ENCODE measurements at places on chromosomes 16 and 17.

DNA sequence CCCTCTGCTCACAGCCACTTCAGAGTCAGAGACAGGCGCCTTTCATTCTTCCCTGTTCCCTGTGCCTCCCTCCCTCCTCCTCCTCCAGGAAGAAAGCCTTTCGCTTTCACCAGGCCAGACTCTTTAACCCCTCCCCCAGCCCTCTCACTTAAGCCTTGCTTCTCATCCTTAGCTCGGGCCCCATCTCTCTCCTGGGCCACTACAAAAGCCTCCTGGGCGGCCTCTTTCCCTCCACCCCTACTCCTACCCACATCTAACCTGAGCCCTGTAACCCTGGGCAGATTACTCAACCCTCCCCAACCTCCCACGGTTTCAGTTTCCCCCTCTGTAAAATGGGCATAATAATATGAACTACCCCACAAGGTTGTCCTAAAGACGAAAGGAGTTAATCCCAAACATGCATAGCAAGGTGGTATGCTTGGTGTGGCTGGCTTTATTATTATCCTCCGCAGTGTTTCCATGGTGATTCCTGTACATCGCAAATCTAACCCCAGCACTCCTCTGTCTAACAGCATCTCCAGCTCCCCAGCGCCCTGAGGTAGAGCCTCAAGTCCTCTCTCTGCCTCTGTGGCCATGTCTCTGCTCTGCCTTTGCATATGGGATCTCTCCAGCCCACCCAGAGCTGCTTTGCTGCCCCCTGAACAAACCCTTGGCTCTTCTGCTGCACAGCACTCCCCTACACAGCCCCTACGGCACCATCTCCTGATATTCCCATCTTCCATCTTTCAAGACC lies 17.7 kb downstream of the PIMREG start:
- no peak for DNase-seq

- DNase-seq, result no peak
These were observed 31.6 kb downstream of the ARHGAP17 start for GRCh38 chr16:24983561-24983960.

DNA sequence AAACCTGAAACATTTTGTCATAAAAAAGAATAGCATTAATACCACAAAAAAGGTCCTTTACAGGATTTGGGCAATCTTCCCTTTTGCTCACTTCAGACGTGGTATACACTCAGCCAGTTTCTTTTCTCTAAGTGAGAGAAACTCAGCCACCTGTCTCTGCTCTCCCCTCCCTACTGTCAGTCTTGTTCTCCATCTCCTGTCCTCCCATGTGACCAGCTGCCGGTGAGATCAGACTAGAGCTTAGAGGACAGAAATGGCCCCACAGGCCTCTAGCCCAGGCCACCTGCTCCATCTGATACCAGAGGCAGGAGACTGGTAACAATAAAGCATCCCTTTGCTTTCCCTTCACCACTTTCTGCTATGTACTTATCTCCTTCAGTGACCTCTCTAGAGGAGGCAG lies 34.9 kb downstream of the CMC2 start:
- no peak for DNase-seq

DNA sequence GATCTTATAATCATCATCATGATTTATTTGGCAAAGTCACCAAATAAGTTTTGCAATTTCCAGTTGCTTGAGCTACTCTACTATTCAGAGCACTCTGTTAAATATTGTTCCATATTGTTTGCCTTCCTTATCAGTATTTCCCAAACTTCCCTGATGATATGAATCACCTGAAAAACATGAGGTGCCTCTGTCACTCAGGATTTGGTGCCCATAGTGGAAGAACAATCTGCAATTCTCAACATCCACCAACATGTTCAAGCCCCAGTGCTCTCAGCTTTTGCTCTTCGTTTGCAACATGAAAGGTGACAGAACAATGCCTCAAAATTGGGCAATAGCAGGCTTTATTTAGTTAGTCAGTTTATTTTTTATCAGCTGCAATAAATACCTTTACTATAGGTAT lies 28.6 kb upstream of the WSB1 start:
- no peak for DNase-seq

DNA sequence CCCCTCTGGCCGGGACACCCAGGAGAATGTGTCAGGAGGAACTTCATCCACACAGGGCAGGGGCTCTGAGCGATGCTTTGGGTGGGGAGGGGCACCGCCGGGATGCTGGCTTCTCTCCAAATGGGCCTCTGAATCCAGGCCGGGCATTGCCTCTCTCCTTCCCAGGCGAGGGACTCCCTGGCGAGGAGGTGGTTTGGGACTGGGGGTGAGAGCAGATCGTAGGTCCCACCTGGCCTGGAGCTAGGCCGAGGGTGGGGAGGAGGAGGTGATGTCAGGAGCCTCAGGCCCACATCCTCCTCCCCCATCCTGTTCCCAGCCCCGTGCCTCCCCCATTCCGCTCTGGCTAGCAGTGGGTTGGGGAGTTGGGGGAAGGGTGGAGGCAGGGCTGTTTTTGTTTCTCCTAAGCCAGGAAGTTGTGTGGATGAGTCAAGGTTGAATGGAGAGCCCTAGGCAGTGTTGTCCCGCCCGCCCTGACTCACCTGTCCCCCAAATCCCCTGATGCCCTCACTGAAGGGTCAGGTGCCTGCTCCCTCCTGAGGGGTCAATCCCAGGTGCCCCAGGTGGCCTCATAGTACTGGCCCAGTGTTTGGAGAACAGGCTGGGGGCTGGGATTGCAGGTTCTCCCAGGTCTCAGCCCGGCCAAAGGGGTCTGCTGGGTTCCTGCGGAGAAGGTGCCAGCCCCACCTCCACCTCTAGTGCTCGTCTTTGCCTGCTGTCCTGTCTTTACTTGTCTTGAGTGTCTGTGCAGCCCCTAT lies 2.8 kb downstream of the GRB7 start:
- no peak for DNase-seq

DNA sequence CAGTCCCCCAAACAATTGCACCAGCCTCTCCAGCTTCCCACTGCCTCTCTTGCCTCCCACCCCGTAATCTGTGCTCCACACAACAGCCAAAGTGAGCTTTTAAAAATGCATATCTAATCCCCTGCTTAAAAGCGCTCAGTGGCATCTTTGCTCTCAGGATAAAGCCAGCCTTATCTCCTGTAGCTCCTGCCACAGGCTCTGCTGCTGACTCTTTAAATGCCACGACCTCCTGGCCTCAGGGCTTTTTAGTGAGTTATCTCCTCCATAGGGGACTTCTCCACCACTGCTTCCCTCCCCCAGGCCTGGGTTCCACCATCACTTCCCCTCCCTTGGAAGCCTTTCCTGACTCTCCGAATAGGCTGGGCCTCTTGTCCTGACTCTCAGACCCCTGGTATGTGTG lies 98.6 kb downstream of the GNAO1 start:
- DNase-seq, result no peak

DNA sequence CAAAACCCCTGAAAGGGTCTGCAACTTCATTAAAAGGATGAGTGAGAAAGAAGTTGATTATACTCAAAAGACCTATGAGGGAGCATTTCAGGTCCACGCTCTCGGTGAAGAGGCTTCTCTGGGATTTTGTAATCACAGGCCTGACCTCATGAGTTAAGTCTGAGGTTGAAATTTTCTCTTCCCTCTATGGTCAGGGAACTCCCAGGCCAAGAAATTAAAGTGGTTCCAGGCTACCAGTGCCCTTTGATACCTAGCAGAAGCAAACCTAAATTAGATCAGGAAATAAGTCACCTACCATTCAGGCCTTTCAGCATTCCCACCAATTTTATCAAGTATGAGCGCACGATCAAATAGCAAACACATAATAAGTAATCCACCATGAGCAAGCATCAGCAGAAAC lies 27.9 kb downstream of the MBTD1 start:
- no peak for DNase-seq

DNA sequence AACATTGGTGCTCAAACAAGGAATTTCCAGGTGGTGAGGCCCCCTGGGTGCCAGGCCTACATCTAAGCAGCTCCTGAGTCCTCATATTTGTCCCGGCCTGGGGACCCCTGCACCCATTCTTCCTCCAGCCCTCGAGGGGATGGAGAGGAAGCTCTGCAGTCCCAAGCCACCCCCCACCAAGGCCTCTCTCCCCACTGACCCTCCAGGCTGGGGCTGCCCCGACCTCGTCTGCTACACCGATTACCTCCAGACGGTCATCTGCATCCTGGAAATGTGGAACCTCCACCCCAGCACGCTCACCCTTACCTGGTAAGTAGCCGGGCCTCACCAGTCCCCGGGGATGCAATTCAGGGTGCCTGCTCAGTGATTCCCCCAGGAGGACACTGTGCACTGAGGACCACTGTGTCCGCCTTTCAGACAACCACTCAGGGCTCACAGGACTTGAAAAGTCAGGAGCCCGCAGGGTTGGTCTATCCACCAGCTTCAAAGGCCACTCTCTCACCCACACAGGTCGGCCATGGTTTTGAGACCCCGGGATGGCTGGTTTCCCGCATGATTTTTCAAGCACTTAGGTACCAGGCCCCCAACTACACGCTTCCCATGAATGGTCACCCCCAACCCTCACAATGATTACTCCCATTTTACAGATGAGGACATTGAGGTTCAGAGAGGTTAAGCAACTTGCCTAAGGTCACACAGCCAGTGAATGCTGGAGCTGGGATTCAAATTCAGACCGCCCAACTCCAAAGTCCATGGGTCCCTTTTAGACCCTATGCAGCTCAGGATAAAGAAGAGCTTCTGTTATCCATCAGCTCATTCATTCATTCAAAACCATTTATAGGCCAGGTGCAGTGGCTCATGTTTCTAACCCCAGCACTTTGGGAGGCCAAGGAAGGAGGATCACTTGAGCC lies 32.4 kb downstream of the IL21R start:
- DNase-seq, result no peak

GRCh38 chr17:10226930-10227695 lies 28.7 kb upstream of the GAS7 start:
- DNase-seq, result no peak

DNA sequence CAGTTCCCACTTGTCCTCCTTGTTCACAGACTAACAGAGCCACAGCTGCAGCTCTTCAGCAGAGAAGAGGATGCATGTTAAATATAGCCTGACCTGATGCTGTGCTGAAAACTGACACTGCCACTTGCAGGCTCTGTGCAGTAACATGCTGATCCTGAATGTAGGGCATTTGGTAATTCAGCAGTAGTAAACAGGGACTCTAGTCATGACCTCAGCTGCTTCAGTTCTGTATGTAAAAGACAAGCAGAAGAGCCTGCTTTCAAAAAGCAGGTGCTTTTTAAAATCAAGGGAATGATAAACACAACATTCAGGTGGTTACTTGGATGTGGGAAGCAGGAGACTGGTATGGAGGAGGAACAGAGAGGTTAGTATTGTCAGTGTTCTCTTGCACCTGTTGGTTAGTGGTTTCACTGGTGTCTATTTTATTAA lies 33.8 kb downstream of the ESRP2 start:
- peak; percentile 16 for DNase-seq

DNA sequence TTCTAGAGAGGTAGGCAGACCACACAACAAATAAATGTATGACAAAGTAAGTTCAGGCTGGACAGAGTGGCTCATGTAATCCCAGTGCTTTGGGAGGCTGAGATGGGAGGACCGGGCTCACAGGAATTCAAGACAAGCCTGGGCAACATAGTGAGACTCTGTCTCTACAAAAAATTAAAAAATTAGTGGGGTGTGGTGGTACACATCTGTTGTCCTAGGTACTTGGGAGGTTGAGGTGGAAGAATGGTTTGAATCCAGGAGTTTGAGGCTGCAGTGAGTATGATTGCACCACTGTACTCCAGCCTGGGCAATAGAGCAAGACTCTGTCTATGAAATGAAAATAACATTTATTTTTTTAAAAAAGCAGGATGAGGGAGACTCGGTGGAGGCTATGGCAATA lies 18.5 kb downstream of the CHP2 start:
- DNase-seq, result no peak
